ENCODE measurements at places on chromosomes 7 and 10.

DNA sequence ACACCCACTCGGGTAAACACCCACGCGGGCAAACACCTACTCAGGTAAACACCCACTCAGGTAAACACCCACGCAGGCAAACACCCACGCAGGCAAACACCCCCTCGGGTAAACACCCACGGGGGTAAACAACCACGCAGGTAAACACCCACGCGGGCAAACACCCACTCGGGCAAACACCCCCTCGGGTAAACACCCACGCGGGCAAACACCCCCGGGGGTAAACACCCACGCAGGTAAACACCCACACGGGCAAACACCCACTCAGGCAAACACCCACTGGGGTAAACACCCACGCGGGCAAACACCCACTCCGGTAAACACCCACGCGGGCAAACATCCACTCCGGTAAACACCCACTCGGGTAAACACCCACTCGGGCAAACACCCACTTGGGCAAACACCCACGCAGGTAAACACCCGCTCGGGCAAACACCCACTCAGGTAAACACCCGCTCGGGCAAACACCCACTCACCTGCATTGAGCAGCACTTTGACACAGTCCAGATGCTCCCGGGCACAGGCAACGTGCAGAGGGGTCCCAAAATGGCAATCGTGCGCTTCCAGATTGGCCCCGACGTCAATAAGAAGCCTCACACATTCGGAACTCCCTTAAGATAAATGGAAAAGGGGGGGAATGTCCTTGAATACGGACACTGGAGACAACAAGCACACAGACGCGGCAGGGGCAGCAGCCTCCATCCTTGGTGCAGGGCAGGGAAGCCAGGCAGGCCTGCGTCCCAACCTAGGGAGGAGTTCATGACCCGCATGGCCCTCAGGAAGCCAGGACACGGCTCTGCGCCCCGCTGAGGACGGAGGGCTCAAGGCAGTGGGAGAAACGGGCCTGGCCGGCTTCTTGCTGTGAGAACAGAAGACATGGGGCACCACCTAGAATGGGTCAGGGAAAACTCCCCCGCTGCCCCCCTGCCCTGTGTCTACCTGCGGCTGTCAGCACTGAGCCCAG is 17.6 kb downstream of the ASB13 start:
- DNase-seq = no peak

GRCh38 chr7:135232720-135233119 is 918 bp upstream of the STRA8 start:
- no peak for DNase-seq

DNA sequence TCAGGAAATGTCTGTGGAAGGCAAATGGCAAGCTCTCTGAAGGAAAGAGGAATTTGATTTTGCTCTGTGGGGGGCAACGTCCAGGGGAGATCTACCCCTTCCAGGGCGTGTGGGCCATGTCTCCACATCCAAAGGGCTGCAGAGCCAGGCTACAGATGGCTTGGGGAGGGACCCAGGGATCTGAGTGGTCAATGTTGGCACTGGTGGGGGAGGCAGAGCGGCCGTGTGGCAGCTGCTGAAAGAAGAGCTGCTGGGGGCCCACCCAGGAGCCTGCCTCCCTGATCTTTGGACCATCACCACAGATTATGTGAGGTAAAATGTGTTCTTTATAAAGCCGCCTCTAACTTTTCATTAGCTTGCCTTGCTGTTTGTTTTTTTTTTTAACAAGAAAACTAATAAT is 144.1 kb downstream of the HERPUD2 start:
- DNase-seq = no peak

DNA sequence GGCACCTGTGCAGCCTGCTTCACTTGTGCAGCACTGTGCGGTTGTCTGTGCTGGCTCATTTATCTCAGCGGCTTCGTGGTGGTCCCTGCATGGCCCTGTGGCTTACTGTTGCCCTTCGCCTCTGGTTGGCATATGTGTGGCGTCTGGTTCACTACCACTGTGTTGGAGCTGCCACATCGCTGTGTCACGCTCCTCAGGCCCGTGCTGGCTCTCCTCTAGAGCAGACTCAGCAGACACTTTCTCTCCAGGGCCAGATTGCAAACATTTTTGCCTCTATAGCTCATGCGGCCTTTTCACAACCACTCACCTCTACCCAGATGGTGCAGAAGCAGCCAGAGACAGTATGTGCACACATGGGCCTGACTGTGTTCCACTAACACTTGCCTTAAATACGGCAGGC is 37.9 kb downstream of the PPP2R2D start:
- no peak for DNase-seq

- DNase-seq = peak; percentile 15
These were observed 158.6 kb upstream of the LYZL1 start for GRCh38 chr10:29130190-29130673.

GRCh38 chr7:142348100-142348499 is 90.2 kb upstream of the PRSS58 start:
- no peak for DNase-seq

DNA sequence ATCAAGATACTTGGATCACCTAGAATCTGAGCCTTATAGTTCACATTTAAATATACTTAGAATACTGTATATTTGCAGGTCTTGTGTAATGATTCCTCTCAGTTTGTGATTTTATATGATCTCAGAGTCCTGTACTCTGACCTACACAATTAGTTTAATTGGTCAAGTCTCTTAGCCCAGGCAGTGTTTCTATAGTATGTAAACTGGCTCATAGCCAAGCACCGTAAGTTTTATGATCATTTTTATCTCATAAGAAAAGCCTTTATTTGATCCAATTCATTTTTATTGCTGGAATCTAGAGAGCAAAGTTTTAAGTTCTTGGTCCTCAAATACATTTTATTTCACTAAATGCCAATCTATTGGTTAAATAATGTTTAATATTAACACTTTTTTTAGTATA is 242.2 kb downstream of the MALRD1 start:
- DNase-seq = no peak

- no peak for DNase-seq
These were observed 492 bp upstream of the VCL start for GRCh38 chr10:73997461-73997786.

GRCh38 chr7:27700501-27700900 is 37.8 kb upstream of the HIBADH start:
- DNase-seq = no peak

- peak; percentile 55 for DNase-seq
These were observed 30.6 kb upstream of the TAX1BP1 start for GRCh38 chr7:27709137-27710075.

DNA sequence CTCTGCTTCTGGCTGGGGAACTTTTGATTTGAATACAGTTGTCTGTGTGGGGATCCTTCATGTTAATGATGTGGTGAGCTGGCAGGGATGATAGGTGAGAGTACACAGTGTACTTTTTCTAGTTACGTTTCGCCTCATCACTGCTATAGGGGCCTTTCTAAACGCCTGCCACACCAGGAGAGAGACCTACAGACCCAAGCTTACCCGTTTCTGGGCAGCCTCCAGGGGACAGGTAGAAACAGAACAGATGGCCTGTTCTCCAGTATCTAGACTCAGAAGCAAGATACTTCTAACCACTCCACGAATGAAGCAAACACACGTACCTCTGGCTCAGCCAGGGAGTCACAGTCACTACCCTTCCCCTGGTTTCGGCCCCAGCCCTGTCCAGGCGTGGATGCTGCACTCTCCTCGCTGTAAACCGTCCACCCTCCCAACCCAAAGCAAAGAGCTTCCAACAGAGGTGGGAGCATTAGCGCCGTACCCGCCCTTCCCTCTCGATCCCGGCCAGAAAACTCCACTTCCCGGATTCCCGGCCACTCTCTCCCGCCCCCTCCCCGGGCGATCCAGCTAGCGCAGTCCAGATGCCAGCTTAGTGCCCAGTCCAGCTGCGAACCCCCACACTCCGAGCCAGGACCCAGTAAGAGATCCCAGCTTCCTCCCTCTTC is 1.2 kb downstream of the CCDC6 start:
- DNase-seq = no peak

GRCh38 chr7:137934176-137934826 is 67.6 kb downstream of the CREB3L2 start:
- DNase-seq = no peak

DNA sequence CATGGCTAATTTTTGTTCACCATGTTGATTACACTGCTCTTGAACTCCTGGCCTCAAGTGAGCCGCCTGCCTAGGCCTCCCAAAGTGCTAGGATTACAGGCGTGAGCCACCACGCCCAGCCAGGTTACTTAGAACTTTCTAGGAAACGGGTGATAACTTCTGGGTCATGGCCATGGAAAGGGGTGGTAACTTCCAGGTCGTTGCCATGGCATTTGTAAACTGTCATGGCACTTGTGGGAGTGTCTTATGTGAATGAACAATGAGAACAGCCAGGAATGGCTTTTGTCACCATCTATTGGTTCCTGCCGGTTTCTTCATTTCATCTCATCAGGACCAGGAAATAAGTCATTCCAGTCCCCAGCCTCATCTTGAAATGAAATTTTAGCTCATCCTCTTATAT is 120.9 kb downstream of the SLC16A9 start:
- DNase-seq = no peak

DNA sequence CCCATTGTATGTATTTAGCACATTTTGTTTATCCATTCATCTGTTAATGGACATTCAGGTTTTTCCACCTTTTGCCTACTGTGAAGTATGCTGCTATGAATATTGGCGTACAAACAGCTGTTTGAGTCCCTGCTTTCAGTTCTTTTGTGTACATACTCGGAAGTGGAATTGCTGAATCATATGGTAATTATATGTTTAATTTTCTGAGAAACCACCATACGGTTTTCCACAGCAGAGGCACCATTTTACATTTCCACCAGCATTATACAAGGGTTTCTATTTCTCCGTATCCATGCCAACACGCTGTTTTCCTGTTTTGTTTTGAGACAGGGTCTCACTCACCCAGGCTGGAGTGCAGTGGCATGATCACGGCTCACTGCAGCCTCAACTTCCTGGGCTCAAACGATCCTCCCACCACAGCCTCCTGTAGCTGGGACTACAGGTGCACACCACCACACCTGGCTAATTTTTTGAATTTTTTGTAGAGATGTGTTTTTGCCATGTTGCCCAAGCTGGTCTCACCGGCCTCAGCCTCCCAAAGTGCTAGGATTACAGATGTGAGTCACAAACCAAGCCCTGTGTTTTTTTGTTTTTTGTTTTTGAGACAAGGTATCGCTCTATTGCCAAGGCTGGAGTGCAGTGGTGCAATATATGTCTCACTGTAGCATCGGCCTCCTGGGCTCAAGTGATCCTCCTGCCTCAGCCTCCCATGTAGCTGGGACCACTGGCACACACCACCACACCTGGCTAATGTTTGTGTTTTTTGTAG is 22.1 kb upstream of the FBXW4 start:
- DNase-seq = no peak

- DNase-seq = no peak
These were observed 10.1 kb upstream of the INPP5A start for GRCh38 chr10:132527339-132528063.

GRCh38 chr10:4708123-4708759 is 117.8 kb upstream of the AKR1E2 start:
- no peak for DNase-seq

GRCh38 chr7:117200786-117201458 is 121.9 kb downstream of the WNT2 start:
- no peak for DNase-seq

DNA sequence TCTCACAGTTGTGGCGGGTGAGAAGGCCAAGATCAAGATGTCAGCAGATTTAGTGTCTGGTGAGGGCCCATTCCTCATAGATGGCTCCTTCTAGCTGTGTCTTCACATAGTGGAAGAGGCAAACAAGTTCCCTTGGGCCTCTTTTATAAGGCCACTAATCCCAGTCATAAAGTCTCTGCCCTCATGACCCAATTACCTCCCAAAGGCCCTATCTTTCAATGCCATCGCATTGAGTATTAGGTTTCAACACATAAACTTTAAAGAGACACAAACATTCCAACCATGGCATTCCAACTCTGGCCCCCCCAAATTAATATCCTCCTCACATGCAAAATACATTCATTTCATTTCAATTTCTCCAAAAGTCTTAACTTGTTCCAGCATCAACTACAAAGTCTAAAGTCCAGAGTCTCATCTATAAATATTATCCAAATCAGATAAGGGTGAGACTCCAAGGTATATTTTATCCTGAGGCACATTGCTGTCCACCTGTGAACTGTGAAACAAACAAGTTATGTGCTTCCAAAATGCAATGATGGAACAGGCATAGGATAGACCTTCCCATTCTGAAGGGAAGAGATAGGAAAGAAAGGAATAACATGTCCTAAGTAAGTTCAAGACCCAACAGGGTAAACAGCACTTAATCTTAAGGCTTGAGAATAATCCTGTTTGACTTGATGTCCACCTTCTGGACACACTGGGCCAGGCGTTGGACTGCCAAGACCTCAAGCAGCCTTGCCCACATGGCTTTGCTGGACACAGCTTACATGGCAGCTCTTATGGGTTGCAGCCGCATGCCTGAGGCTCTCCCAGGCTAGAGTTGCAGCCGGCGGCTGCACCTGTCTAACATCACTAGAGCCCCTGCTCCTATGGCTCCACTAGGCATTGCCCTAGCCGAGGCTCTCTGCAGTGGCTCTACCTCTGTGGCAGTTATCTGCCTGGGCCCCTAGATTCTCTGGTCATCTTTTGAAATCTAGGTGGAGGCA is 312.8 kb downstream of the TNS3 start:
- no peak for DNase-seq

DNA sequence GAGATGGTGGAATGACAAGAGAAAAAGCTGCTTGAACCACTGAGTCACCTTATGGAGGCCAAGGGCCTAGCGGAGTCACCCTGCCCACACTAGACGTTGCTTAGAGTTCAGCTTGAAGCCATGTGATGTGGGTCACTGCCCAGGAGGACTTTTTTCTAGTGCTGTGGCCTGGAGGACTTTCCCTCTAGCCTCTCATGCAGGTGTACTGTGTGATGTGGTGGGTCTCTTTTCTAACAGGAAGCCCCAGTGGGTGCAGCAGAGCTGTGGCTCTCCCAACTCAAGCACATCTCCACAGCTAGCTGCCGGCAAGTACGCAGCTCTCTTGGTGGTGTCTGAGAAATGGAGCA is 13.6 kb downstream of the POR start:
- no peak for DNase-seq

- DNase-seq = peak; percentile 96
These were observed 44.0 kb downstream of the CALD1 start for GRCh38 chr7:134823400-134823799.

DNA sequence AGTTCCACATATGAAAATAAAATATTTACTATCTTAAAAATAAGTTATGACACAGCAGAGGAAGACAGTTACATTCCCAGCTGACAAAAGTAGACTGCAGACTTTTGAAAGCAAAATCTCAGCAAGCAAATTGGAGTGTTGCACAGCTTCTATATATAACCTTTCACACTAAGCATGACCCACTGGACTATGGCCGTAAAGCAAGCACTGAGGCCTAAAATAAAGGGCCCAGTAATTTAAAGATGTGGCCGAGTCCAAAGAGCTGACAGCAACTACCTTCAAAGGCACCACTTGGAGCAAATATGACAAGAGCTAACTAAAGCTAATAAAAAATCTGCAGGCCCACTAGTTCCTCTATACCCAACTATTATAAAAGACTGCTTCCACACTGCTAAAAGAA is 6.5 kb downstream of the GDI2 start:
- DNase-seq = no peak

- no peak for DNase-seq
These were observed 63.5 kb upstream of the LRRN3 start for GRCh38 chr7:111027396-111027795.

GRCh38 chr7:138455609-138456008 is 4.5 kb upstream of the TRIM24 start:
- DNase-seq = no peak

- peak; percentile 79 for DNase-seq
These were observed 100.6 kb upstream of the MDFIC start for GRCh38 chr7:114821030-114821900.

Measured in fibroblast of skin of right biceps (primary cell).